Breast epithelium (tissue), 4 donors: ENCODE measurements at places on chromosomes 1 and 21. TPM values are rescaled to one million over a fixed set of nuclear protein-coding genes. Genes with fewer than 3 reads are reported as not detected.

DNA sequence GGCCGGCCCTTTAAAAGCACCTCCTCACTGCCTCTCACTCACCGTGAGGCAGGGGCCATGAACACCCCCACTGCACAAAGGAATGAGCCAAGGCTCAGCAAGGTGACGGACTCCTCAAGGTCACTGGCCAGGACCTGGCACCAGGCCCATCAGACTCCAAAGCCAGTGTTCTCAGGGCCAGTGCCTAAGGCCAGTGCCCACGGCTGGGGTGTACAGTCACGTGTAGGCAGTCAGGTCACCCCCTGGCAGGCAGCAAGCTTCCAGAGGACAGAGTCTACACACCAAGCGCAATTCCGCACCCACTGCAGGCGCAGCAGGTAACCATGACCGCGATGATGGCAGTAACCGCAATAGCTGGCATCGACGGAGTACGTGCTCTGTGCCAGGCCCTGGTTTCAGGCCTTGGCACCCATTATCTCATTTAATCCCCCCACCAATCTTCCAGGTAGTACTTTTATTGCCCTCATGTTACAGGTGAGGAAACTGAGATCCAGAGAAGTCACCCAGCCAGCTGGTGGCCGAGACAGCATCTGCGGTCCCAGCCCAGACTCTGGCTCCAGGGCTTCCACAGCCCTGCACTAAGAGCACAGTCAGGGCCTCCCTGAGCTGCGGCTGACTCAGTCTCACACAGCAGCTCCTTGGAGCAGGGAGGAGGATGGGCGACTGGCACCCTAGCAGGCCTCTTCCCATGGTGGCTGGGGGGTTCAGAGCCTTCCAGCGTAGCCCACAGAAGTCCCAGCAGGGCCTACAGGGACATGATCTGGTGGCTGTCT lies 27.0 kb downstream of the RAP1GAP start:
- no peak for DNase-seq
- no peaks in the 10 kb centered on the region for H3K36me3 ChIP-seq
- H3K4me3 ChIP-seq: no peak overlapping the region
- no peak overlapping the region for H3K27ac ChIP-seq

GRCh38 chr1:223331929-223332328 lies 32.0 kb downstream of the SUSD4 start:
- H3K36me3 ChIP-seq: no peaks in the 10 kb centered on the region
- no peak overlapping the region for H3K4me3 ChIP-seq
- DNase-seq: no peak
- H3K27ac ChIP-seq: no peak overlapping the region
- H3K4me1 ChIP-seq: peaks cover 6% of the 10 kb centered on the region

- no peak for DNase-seq
- no peak overlapping the region for H3K4me3 ChIP-seq
- no peak overlapping the region for H3K27ac ChIP-seq
- H3K36me3 ChIP-seq: no peaks in the 10 kb centered on the region
Measured at GRCh38 chr1:99358770-99359169, 94.5 kb downstream of the PLPPR4 start.

- no peak overlapping the region for H3K4me3 ChIP-seq
- no peak overlapping the region for H3K27ac ChIP-seq
- no peaks in the 10 kb centered on the region for H3K36me3 ChIP-seq
Measured at GRCh38 chr21:44793592-44794374, 7.8 kb downstream of the UBE2G2 start.

The ADAMTS4 gene
- 4.8 TPM for total RNA-seq

The PCP4 gene
- 2.3 TPM for total RNA-seq

- DNase-seq: no peak
- H3K36me3 ChIP-seq: no peaks in the 10 kb centered on the region
Measured at GRCh38 chr1:100530880-100531487, 7.0 kb upstream of the GPR88 start.

GRCh38 chr1:200968469-200969410 lies 54.8 kb downstream of the KIF21B start:
- no peak overlapping the region for H3K4me3 ChIP-seq
- H3K4me1 ChIP-seq: no peaks in the 10 kb centered on the region
- H3K27me3 ChIP-seq: no peaks in the 10 kb centered on the region
- no peaks in the 10 kb centered on the region for H3K36me3 ChIP-seq
- DNase-seq: no peak
- no peak overlapping the region for H3K27ac ChIP-seq

The RYR2 gene
- 0.16 TPM for total RNA-seq

The LMX1A gene
- total RNA-seq: not detected

- no peaks in the 10 kb centered on the region for H3K4me1 ChIP-seq
- no peak overlapping the region for H3K4me3 ChIP-seq
- no peak overlapping the region for H3K27ac ChIP-seq
- H3K27me3 ChIP-seq: no peaks in the 10 kb centered on the region
- DNase-seq: no peak
Measured at GRCh38 chr21:43991447-43991991, 20.6 kb upstream of the TRAPPC10 start.

GRCh38 chr1:96587222-96587621 lies 134.4 kb upstream of the PTBP2 start:
- DNase-seq: no peak
- H3K4me1 ChIP-seq: no peaks in the 10 kb centered on the region
- H3K27ac ChIP-seq: no peak overlapping the region
- no peaks in the 10 kb centered on the region for H3K27me3 ChIP-seq
- H3K4me3 ChIP-seq: no peak overlapping the region

The TTC39A gene
- 0.96 TPM for total RNA-seq
